ENCODE measurements at places on chromosomes 3 and 15.

DNA sequence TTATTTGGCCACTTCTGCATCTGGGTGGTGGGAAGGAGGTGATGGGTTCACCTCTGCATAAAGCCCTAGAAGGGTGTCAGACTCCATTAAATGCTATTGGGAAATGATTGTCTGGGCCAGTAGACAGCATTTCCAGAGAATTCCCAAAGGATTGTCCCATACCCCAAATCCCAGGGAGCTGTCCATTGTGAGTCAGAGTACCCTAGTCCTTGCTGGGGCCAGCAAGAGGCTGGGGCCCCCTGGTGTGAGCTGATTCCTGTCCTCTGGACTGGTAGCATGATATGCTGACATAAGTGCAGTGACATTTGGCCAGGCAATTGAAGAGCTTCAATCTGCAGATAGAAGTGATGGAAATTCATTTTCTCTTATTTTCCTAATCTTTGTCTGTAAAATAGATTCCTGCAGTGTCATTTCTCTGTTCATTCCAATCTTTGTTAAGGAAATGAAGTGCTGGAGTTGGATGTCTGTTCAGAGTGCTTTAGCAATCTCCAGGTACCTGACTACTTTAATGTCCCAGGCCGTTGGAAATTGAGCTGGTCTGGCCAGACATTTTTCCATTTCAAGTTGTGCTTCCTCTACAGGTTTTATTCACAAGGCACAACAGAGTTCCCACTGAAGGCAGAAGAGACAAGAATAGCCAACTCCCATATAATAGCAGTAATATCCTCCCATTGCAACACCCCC is 91.2 kb downstream of the RPLP1 start:
- DNase-seq = no peak

- no peak for DNase-seq
Observed at GRCh38 chr3:56253941-56254665, 214.2 kb downstream of the ERC2 start.

DNA sequence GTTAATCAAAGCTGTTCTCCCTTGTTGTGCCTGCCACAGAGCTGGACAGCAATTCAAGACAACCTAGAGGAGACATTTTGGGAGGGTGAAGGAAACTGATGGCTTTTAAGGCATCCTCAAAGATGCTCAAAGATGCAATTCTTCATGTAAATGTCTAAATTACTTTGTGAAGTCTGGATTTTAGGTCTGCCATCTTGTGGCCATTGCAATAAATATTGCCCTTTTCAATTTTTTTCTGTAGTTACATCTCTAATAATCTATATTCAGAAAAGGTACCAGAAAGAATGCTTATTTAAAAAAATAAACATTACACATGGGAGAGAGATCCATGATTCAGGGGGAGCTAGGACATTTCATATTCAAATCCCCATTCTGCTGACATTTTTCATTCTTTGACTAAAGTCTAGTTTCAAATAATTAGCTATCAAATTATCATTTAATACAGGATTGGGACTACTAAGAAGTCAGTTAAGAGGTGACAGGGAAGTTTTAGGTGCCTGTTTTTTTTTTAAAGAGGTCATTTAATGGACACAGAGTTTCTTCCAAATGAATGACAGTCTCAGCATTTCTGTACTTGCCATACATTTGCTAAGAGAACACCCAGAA is 259.8 kb upstream of the WNT5A start:
- peak; percentile 57 for DNase-seq

DNA sequence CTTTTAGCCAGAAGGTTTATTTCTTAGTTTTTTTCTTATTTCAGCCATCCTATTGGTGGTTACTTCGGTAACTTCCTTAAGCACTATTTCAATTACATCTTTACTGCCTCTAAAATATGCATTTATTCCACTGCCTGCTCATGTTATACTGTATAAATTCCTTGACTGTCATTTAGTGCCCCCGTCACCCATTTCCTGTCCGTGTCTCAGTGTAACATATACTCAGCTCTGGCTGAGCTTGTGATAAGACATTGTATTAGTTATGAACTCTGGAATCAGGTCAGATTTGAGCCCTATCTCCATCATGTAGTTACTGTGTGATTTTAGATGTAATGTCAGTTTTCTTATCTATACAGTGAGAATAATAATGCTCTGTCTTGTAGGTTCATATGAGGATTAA is 24.2 kb downstream of the PIAS1 start:
- no peak for DNase-seq

GRCh38 chr15:71124937-71125790 is 9.9 kb downstream of the THSD4 start:
- peak; percentile 57 for DNase-seq

- DNase-seq = no peak
Observed at GRCh38 chr3:53169045-53169831, 8.2 kb downstream of the PRKCD start.

DNA sequence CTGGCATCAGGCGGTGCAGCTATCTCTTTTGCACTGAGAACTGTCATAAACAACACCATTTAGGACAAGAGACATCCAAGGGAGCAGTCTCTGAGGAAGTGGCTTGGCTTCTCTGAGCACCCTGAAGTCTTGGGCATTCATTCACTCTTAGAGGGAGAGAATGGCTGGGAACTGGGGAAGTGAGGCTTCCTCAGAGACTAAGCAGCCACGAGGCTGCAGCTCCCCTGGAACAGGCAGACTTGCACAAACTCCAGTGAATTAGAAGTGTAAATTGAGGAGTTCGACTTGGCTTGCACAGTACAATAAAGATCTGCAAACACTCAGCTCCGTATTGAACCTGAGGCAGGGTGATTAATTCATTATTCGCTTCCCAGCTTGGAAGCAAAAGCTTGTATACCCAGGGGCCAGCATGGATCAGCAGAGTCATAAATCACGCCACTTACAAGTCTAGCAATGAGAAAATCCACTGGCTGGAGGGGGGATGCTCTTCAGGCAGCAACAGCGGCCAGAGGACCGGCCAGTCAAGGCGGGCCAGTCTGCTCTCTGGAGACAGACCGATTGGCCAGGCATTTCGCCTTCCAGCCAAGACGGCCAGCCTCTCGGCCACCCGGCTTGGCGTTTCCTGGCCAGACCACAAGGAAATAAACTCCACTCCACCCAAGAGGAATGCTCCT is 118.8 kb upstream of the ADPGK start:
- DNase-seq = peak; percentile 97

DNA sequence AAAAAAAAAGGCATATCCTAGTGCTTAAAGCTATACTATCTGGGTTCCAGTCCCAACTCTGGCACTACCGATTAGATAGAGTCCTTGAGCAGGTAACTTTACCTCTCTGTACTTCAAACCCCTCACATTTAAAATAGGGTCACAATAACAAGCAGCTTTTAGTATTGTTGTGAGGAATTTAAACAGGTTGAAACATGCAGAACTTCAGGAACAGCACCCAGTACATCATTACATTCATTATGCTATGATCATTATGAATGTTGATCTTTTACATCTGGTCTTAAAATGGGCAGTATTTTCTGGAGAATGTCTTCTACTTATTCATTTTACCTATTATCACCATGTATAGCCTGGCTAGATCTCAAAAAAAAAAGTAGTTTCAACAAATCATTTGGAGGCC is 176.1 kb upstream of the CCDC54 start:
- DNase-seq = no peak

DNA sequence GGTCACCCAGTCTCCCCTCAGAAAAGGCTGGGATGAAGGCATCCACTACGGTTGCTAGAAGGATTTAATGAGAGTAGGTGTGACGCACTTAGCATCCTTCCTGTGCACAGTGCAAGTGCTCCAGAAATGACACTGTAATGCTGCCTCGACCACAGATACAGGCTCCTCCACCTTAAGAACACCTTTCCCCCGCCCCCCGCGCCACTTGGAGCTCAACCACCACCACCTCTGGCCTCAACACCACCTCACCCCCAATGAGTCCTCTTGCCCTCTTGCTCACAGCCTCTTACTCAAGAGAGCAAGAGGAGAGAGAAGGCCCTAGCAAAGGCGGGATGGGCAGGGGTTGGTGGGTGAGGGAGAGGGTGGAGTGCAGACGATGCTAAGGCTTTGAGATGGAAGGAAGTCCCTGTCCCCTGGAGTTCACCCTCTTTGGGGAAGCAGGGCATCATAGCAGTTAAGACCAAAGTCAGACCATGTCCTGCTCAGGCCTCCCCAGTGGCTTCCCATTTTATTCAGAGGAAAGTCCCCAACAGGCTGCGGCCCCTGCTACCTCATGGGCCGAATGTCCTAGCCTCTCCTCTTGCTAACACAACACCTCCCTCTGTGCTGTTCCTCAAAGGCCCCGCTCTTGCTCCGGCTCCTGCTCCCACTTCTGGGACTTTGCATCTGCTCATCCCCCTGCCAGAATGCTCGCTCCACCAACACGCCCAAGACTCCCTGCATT is 8.3 kb downstream of the STARD5 start:
- DNase-seq = no peak

GRCh38 chr15:25054943-25055342 is 100.2 kb downstream of the SNRPN start:
- no peak for DNase-seq

- no peak for DNase-seq
Observed at GRCh38 chr3:105431200-105431599, 64.5 kb downstream of the ALCAM start.

GRCh38 chr15:27705056-27705455 is 394.1 kb downstream of the OCA2 start:
- DNase-seq = no peak

- DNase-seq = peak; percentile 39
Observed at GRCh38 chr3:32951410-32951811, at the start of gene CCR4. TSS of gene CCR4 (plus strand) at chr3:32951644. CDS start at chr3:32953423, 1,779 bp downstream.

DNA sequence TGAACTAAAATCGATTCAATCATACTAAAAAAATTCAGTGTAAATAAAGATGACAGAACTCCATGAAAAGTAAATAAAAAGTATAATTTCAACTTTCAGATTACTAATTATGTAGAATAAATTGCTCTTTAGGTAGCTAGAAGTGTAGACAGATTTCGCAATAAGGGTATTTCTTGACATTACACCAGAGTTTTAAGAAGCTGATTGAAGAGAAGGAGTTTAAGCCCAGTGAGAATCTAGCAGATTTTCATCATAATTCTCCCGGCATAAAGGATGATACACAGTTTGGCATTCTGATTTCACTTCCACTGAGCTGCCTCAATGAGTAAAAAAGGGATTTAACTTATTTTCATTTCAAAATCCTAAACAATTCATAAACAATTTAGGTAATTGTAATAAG is 259.2 kb downstream of the NEK10 start:
- no peak for DNase-seq

DNA sequence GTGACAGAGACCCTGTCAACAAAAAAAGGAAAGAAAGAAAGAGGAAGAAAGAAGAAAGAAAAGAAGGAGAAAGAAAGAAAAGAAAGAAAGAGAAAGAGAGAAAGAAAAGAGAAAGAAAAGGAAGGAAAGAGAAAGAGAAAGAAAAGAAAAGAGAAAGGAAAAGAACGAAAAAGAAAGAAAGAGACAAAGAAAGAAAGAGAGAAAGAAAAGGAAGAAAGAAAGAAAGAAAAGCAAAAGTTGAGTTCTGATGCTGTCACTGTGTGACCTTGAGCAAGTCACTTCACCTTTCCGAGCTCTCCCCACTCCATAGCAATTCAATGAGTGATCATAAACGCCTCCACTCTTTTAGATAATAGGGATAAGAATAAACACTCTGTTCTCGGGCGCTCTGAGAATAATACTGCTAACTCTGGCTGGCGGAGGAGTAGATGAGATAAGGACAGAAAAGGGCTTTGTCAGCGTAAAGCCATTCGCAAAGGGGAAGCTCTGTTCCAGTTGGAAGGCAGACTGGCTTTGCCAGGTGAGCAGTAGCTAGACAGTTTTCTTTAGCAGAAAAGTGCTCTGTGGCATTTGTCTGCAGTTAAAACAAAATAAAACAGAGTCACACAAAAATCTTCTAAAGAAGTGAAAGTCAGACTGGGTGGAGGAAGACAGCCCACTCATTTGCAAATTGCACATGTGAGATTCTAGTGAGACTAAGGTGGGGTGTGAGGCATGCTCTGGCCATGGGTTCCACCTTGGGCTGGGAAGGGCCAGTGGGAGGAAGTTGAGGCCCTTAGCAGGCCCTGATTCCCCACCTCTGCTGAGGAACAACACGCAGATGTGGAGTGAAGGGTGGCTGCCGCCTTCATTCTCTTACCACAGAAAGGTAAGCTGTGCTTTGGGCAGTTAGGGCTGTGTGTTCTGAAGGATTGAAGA is 9.6 kb upstream of the FLNB start:
- DNase-seq = peak; percentile 68

DNA sequence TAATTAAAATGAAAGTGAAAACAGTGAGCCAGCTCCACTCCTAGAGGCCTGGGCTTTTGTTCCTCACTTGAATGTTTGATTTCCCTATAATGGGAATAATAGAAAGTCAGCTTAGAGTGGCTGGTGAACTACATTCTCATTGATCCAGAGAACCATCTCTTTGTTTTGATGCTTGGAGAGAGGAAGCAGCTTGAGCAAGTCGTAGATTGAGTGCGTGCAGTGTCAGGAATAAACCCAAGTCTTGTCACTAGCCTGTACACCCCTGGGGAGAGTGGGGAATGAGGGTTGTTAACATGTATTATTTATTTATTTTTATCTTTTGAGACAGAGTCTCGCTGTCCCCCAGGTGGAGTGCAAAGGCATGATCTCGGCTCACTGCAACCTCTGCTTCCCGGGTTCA is 885 bp upstream of the LSG1 start:
- no peak for DNase-seq

DNA sequence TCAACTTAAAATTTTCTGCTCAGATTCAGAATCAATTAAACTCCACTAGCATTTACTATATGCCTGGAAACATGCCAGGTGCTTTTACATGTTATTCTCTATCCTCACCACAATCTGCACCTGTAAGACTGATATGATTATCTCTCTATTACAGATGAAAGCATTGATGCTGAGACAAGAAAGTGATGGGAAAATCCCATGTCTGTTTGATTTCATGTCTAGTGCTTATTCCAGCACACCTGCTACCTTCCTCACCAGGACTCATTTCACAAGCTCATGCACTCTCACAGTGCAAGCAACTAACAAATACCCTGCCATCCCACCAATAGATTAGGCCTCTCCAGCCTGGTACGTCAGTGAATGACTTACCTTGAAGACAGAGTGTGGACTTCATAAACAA is 25.0 kb upstream of the BCL6 start:
- DNase-seq = no peak

DNA sequence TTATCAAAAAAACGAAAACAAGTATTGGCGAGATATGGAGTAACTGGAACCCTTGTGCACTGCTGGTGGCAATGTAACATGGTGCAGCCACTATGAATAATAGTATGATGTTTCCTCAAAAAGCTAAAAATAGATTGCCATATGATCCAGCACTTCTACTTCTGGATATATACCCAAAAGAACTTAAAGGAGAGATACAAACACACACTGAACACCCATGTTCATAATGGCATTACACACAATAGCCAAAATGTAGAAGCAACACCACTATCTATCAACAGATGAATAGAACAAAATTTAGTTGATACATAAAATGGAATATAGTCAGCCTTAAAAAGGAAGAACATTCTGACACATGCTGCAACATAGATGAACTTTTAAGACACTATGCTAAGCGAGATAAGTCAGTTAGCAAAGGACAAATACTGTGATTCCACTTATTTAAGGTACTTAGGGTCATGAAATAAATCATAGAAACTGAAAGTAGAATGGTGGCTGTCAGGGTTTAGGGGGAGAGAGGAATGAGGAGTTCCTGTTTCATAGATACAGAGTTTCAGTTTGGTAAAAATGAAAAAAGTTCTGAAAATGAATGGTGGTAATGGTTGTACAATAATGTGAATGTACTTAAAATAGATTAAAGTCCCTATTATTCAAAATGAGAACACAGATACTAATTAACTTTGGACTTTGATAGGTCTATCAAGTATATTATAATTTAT is 59.4 kb upstream of the IMPG2 start:
- no peak for DNase-seq

GRCh38 chr15:59437817-59438624 is at the start of gene FAM81A:
TSS of gene FAM81A (plus strand) at chr15:59438186. CDS start at chr15:59458627, 20,441 bp downstream.
- peak; percentile 74 for DNase-seq

GRCh38 chr3:181974198-181974597 is 262.5 kb downstream of the SOX2 start:
- DNase-seq = no peak

All from fibroblast of the aortic adventitia (primary cell).